ENCODE measurements at places on chromosomes 11 and 22.

DNA sequence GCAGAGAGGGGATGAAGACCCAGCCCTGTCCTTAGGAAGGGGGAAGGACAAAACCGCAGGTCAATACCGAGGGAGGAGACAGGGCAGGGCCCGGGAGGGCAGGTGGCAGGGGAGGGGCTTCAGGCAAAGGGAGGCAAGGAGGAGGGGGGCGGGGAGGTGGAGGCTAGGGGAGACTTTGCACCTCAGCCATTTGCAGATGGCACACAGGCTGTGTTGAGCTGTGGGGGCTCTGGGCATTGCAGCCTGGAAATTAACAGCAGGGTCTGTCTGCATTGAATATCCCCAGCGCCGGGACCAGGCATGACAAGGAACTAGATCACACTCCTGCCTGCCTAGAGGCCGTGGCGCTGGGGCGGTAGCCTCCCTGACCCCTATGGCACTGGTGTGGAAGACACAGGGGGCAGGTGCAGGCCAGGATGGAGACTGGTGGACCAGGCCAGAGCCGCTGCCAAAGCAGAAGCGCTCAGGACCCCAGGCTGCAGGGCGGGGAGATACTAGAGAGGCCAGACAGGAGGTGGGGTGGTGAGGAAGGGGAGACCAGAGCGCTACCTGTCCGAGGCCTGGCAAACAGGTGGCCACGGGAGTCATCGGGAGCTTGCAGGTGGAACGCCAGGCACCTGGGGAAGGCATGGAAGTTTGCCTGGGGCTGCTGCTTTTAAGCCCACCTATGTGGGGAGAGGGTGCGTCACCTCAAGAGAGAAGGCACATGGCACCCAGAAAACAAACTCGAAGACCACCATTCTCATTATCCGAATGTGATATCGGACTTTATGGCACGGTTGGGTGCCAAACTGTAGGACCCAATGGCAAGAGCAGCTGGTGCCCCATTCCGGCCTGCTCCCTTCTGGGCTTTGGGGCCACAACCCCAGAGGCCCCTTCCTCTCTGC is 11.5 kb downstream of the CBX6 start:
- DNase-seq: peak; percentile 19

DNA sequence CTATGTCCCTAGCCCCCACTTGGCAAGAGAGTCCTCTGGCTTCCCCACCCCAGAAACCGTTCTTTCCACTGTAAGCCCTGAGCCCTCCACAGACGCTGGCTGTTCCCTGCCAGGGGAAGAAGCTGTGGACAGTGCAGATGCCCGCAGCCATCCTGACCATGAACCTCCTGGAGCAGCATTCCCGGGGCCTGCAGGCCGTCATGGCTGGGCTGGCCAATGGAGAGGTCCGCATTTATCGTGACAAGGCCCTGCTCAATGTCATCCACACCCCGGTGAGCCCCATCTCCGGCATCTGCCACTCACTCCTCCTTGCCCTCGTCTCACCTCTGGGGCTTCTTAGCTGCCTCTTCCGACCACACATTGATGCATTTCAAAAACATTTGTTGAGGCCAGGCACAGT is 13.2 kb downstream of the BBS1 start:
- DNase-seq: no peak

GRCh38 chr22:46734830-46735453 is 3.1 kb downstream of the CERK start:
- DNase-seq: no peak

GRCh38 chr22:35337932-35338331 is 38.2 kb downstream of the TOM1 start:
- DNase-seq: no peak

- no peak for DNase-seq
Observed at GRCh38 chr11:123080015-123080414, 18.1 kb upstream of the HSPA8 start.

- peak; percentile 36 for DNase-seq
Observed at GRCh38 chr22:19998991-19999820, 17.4 kb downstream of the ARVCF start.

- peak; percentile 11 for DNase-seq
Observed at GRCh38 chr11:117832511-117832910, 8.0 kb upstream of the FXYD2 start.

DNA sequence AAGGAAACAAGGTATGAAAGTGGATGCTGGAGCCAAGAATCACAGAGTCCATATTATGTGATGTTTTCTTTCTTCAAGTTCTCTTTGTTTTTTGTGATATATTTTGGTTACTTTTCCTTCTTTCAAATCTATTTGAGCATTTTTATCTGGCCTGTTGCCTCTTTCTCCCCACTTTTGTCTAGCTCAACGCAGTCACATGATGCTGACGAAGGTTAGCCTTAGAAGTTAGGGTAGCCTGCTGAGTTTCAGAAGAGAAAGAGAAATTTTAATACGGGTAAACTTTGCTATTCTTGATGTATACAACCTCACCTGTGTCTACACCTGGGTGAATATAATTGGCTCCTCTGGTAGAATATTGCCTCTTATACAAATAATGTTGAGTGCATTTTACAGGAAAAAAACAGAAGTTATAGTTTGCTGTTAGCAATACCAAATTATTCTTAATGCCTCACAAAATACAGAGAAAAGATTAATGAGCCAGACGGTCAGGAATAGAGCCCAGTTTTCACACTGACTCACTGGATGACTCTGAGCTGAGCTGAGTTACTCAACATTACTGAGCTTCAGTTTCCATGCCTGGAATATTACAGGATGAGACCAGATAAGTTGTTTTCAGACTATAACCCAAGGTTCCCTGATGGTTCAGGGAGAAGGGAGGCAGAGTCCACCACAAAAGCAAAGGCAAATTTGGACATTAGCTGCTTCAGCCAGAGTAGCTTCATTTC is 161.6 kb upstream of the BDNF start:
- no peak for DNase-seq

GRCh38 chr11:43868852-43869567 is 11.6 kb upstream of the ALKBH3 start:
- DNase-seq: no peak

DNA sequence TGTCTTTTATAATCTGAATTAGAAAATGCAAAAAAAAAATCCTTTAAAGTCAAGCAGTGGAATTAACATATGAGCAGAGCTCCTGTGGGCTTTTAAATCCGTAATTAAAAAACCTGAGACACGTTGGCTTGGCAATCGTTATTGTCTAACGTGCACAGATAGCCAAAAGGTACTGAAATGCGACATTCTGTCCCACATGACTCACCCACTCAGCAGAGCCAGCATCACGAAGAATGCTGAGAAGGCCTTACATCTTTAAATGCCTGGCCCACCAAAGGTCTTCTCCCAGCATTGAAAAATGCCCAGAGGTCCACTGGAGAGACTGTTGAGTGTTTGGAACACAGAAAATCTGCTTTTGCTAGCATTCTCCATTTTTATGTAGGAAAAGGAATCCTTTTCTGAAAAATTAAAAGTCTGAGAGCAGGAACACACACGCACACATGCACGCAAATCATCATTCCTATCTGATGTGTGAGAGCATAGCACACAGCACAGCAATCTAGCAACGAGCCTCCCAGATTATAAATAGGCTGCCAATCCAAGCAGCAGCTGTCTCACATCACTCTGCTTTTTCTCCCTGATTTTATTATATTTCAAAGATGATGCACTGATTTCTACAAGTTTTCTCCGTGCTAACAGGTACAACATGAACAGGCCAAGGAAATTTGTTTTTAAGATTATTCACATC is 94.5 kb downstream of the PHF21A start:
- DNase-seq: no peak

DNA sequence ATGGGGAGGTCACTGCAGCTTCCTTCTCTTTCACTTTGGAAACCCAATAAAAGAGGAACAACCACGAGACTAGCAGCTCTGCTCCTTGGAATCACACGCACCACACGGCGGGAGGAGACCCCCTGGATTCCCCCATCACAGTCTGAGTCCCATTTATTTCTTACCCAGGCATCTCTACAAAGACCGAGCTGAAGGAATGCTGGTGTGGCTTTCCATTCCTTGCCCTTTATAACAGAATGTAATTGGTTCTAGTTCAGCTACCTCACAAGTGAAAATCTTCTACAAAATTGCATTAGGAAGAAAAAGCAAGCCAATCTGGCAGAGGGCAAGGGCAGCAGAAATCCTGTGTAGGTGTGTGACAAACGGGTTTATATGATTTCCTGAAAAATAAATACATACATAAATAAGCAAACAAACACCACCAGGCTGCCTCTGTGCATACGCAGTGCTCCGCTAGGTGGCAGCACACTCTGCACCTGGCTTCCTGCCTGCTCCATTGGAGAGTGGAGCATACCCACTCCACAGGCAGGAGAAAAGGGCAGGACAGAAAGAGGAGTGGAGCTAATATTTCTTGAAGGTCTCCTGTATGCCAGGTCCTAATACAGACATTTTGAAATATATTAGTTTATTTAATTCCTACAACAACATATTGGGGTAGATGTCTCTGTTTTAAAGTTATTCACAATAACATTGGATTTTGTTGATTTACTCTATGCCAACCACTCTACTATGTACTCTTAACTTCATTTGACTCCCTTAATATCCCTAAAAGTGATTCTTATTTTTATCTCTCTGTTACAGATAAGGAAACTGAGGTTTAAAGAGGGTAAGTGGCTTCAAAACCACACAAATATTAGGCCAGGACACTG is 673.1 kb downstream of the KCNA4 start:
- DNase-seq: peak; percentile 40

- peak; percentile 45 for DNase-seq
Observed at GRCh38 chr11:88301488-88302140, 35.9 kb downstream of the CTSC start.

GRCh38 chr11:1195682-1196515 is 27.0 kb upstream of the MUC5B start:
- peak; percentile 13 for DNase-seq

DNA sequence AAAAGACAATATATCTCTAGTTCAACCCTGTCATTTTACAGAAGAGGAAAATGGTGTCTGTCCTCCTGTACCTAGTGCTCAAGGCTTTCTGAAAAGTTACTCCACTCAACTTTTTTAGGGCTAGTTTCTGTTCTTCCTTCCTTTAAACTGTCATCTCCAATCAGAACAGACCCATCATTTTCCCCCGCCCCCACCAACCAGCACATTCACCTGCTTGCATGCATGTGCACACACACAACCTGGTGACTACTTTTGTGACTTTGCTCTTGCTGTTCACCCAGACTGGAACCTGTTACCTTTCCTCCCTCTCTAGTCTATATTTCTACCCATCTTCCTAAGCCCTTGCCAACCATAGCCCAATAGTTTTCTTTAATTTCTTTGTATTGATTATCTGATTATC is 5.6 kb downstream of the FBXO7 start:
- DNase-seq: no peak

GRCh38 chr11:46252373-46252914 is 25.0 kb upstream of the CREB3L1 start:
- DNase-seq: no peak

- no peak for DNase-seq
Observed at GRCh38 chr11:79708319-79708932, 267.6 kb upstream of the TENM4 start.

GRCh38 chr11:69935941-69936505 is 116.8 kb upstream of the FGF3 start:
- DNase-seq: no peak

DNA sequence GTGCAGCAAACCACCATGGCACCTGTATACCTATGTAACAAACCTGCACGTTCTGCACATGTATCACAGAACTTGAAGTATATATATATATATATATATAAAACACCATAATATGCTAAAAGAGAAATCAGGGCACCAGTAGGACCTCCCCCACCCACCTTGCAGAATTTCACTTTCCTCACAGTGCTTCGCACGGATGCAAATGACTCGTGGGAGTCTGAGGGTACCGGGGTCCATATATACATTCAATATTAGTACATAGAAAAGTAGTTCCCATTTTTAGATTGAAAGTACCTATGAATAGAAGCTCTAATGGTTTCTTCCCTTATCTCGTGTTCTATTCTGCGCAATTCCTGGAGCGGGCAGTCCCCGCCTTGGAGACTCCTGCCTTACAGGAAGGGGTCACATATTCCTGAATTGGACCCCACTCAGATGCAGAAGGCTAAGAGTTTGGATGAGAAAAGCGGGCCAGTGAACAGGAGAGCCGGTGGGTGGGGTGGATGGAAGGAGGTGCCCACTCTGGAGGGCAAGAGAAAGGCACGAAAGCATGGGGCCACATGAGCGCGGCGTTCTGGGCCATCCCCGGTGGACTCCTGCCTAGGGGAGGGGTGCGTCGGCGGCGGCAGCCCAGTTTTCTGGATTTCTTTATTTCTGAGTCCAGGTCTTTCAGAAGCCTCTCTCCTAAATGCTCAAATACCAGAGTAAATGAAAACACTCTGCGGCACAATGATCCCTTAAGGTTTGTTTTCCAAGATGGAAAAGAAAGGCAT is 136.3 kb downstream of the ETS1 start:
- no peak for DNase-seq

DNA sequence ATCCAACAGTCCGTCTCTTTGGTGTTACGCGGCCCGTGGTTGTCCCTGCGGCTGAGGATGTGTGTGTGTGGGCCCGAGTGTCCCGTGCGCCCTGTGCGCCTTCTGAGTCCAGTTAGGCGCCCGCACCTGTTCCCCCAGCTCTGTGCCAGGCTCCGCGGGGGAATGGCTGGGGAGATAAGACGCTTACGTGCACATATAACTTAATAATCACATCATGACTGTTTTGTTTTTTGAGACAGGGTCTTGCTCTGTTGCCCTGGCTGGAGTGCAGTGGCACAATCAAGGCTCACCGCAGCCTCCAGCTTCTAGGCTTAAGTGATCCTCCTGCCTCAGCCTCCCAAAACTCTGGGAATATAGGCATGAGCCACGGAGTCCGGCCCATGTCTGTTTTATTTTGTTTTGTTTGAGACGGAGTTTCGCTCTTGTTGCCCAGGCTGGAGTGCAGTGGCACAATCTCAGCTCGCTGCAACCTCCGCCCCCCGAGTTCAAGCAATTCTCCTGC is 817 bp downstream of the ARL2 start:
- no peak for DNase-seq

DNA sequence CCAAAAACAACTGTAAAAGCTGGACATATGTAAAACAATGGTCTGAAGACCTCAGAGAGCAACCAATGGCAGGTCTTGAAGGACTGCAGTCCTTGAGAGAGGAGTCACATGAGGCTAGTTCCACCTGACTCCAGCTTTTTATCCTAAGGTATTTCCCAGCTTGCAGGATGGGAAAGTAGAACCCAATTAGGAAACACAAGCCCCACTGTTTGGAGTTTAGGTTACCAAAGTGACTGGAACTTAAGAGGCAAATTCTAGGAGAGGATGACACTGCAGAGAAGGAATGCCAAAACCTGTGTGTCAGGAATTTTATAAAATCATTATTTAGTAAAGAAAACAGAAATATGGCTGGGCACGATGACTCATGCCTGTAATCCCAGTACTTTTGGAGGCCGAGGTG is 18.4 kb downstream of the OR2AT4 start:
- no peak for DNase-seq

GRCh38 chr11:2393111-2393868 is 7.3 kb upstream of the TSSC4 start:
- no peak for DNase-seq

DNA sequence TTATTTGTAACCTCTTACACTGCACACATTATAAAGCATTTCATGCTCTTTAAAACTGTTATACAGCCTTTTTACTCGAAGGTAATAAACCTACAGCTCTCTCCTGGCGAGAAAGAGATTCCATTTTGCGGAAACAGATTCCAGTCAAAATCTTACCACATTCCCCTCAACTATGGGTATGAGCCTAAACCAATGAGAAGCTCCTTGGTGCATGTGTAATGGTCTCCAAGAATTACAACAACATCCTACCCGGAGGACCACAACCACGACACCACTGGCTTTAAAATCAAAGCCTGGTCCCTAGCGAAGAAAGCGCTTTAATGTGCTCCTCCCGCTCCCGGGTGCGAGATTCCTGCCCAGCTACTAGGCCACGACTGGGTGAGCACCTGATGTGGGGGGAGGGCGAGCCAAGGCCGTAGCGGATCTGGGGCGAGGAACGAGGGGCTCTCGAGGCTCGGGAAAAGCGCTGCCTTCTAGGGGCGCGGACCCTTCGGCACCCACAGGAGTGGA is 821 bp downstream of the CELF1 start:
- peak; percentile 38 for DNase-seq

Measured in femur (tissue), 1 donor.